Erythroblast (primary cell): ENCODE measurements at places on chromosomes 2 and 18.

- DNase-seq, result no peak
Measured at GRCh38 chr2:120685066-120685973, 50.3 kb upstream of the GLI2 start.

- no peak for DNase-seq
Measured at GRCh38 chr2:42106257-42106816, 58.5 kb downstream of the PKDCC start.

- no peak for DNase-seq
Measured at GRCh38 chr18:26863122-26863879, 2.2 kb downstream of the AQP4 start.

GRCh38 chr2:152099367-152100050, 665 bp upstream of the CACNB4 start:
- DNase-seq, result no peak

DNA sequence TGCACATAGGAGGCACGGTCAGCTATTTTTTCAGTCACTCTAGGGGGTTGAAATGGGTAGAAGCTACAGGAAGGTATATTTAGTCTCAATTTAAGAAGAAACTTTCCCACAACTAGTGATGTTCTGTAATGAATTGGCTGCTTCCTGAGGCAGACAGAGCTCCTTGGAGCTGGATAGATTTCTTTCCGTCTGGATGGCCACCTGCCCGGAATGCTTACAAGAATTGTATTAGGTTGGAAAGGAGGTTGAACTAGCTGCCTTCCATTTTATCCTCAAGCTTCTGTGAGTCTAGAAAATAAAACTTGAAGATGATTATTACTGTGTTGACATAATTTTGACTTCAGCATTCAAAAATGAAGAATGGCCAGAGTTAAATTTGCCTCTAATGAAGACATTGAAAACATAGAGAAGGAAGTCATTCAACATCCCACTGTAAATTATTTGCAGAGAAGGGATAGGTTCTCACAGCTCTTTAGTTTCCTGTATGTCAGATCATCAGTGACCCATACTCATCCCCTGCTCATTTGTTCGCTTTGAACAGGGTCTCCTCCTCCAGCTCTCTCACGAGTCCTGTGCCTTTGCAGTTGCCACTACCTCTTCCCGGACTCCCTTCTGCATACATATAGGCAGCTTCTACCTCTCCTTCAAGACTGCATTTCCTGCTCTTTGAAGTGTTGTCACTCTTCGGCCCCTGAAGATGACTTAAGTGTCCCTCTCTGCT, 88.8 kb downstream of the CRIM1 start:
- no peak for DNase-seq
